ENCODE measurements at places on chromosomes 12 and 14.

DNA sequence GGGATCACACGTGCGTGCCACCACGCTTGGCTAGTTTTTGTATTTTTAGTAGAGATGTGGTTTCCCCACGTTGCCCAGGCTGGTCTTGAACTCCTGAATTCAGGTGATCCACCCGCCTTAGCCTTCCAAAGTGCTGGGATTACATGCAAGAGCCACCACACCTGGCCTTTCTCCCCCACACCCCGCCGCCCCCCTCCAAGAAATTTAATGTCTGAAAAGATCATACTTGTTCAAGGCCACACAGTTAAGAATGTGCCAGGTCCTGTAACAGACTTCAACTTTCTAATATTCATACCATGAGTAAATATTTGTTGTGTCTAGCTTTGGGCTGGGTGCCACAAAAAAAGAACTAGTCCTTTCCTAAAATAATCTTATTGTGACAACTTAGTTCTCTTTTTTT, 9.1 kb downstream of the GATC start:
- no peak for DNase-seq

- DNase-seq, result no peak
Observed at GRCh38 chr12:1932264-1932777, 13.9 kb upstream of the CACNA2D4 start.

- no peak for DNase-seq
Observed at GRCh38 chr14:73223049-73223448, 14.3 kb upstream of the PAPLN start.

DNA sequence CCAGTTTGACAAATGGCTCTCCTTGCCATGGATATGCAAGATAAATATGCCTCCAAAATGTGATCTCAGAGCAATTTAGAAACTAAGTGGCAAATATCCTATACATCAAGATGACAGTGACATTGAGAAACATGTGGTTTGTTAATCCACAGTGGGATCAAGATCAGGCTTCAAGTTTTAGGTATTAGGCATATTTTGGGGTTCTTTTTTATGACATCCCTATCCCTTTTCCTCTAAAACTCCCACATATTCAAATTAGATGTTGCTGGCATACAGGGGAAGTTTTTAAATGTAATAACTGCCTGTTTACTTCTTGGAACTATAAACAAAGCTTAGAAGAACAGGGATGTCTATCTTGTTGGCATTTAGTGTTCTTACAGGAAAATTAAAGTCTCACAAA, 179.4 kb downstream of the CRADD start:
- DNase-seq, result no peak

GRCh38 chr14:74243051-74243450, 3.8 kb downstream of the VSX2 start:
- DNase-seq, result no peak

DNA sequence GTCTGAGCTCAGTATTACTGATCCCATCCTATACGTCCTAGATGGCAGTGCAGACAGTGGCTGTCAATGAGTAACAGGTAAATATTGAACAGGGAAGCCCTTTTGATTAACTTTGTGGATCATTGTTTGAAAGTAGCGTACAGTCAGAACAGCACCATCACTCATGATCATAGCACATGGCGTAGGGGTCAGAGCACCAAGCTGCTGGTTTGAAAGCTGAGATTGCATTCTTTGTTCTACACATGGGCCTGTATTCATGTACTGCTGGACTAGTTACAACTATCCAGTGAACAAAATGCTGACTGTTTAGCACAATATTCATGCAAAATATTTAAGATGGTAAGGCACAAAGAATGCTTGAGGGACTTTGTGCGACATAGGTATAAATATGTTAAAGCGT, 131.8 kb downstream of the NPAS3 start:
- DNase-seq, result no peak

- DNase-seq, result no peak
Observed at GRCh38 chr14:76422662-76423061, 46.7 kb downstream of the ESRRB start.

DNA sequence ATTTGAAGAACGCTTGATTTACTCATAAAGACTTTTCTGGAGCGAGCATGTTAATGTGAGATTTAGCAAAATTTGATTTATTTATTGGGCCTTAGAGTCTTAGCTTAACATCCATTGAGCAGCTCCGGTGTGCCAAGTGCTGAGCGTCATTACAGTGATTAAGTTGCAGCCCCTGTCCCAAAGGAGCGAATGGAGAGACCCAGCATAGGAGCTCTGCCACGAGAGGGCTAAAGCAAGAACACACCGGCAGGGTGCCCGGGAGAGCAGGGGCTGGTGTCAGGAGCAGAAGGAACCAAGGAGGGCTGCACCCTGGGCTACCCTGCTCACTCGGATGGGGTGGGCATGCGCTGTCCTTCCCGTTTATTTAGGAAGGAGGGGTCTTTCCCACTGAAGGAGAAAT, 50.6 kb downstream of the PPP2R5C start:
- no peak for DNase-seq

GRCh38 chr14:28407996-28408395, 358.6 kb upstream of the FOXG1 start:
- no peak for DNase-seq

GRCh38 chr12:56034586-56035332, 7.0 kb upstream of the RPS26 start:
- DNase-seq, result peak; percentile 53

DNA sequence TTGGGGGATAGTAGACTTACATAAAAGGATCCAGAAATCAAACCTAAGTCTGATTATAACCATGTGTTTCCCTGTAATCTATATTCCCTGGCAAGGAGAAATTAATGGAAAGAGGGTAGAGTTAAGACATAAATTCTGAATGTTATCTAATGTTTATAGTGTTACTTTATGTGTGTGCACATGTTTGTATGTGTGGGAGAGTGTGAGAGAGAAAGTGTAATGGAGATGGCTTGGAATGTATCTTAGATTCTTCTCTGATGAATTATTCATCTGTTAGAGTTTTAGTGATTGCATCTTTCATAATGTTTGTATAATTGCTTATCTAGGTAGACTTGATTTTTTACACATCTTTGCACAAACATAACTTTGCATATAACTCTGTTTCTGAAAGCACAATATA, 490.9 kb downstream of the FLRT2 start:
- no peak for DNase-seq

- DNase-seq, result peak; percentile 68
Observed at GRCh38 chr12:57243521-57244311, 7.3 kb downstream of the STAC3 start.

GRCh38 chr14:88128816-88129215, 123.9 kb downstream of the GPR65 start:
- DNase-seq, result no peak

DNA sequence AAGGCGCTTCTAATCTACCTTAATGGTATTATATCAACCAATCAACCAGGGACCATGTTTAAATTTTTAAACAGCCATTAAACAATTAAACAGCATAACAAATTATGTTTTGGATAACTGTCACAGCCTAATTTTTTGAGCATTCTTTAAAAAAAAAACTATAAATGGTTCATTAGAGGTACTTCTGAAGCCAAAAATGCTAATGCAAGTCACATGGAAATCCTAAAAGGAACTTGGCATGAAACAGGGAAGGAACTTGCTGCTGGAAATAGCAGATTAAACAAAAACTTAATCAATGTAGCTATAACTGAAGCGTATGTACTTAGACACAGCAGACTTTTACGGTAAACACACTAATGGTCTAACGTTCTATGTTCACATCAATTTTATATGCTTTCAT, 190.2 kb upstream of the BTG1 start:
- DNase-seq, result no peak

- no peak for DNase-seq
Observed at GRCh38 chr14:32578181-32578580, 249.1 kb downstream of the AKAP6 start.

DNA sequence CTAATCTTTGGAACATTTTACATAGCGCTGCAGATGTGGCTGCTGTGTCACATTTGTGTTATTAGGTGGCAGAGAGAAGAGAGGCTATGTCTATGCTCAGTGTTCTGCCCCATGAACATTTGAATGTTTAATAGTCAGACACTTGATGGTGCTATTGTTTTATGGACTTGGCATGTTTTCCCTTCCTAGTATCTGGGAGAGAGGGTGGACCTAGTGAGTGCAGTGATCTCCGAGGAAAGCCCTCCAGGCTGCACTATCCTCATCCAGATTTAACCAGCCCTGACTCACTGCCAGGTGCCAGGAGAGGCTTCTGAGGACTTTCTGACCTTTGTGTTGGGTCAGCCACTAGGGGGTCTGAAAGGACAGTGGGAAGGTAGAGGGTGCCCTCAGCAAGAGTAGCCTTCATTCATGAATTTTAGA, 24.3 kb downstream of the ZFC3H1 start:
- DNase-seq, result no peak

GRCh38 chr14:59272633-59273032, 84.2 kb downstream of the DAAM1 start:
- DNase-seq, result no peak

DNA sequence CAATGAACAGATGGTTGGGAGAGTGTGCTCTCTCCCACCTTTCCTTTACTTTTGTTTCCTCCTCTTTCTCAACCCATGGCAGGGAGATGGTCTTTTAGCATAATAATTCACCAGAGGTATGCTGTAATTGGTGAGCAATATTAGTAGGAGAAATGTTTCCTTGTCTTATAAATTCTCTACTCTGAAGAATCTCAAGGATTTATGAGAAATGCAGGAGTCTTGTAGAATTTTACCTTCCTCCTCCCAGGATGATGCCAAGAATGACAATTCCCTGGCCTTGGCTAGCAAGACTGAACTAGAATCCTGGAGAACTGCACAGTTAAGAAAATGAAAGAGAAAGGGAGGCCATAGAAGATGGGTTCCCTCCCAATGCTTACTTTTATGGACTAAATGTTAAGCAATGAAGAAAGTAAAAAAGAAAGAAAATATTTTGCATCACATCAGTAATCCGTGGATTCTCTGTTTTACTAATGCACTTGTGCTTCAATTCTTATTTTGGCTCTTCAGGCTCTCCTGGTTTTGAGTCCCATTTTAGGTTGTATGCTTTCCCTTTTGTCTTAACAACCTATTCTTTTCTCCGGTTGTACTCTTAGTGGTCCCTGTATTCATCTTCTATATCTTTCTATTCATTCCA, 192.9 kb upstream of the GARIN6 start:
- no peak for DNase-seq

- DNase-seq, result no peak
Observed at GRCh38 chr12:24396224-24396623, 446.8 kb upstream of the SOX5 start.

- no peak for DNase-seq
Observed at GRCh38 chr14:23520899-23521533, 30.5 kb downstream of the ZFHX2 start.

GRCh38 chr14:34085695-34086094, 134.8 kb upstream of the EGLN3 start:
- no peak for DNase-seq

DNA sequence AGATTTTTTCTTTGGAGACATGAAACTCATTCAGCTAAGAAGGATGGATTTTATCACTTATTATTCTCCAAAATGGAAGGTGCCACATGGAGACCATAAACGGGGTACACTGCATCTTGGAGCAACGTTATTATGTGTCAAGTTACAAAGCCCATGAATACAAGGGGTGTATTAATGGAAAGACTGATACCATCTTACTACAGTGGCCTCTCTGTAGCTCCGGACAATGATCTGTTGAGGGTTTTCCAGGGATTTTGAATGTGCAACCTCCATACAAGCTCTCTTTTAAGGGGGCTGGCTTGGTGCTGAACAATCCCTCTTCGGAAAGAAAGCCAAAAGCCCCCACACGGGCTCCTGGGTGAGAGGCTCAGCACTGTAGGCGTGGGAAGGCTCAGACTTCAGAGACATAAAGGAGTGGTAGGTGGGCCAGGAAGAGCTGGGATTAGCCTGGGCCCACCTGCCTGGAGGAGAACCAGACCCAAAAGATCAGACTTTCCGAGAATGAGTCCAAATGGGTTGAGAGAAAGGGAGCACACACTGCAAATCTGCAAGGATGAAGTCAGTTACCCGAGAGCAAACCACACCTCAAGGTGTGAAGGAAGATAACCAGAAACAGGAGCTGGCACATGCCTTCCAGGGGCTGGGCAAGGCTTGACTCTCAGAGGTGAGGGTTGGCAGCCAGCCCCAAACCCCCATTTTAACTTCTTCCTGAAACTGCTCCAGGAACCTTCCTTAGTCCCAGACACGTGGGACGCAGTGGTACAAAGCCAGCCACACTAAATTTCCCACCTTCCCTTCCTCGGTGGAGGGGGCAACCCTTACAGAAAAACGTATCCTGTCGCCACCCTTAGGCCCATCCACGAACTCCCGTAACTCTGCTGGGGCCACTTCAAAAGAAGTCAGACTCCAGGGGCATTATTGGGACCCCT, 1.5 kb downstream of the VPS37B start:
- DNase-seq, result no peak

- DNase-seq, result no peak
Observed at GRCh38 chr14:33837943-33838683, 112.8 kb downstream of the EGLN3 start.

DNA sequence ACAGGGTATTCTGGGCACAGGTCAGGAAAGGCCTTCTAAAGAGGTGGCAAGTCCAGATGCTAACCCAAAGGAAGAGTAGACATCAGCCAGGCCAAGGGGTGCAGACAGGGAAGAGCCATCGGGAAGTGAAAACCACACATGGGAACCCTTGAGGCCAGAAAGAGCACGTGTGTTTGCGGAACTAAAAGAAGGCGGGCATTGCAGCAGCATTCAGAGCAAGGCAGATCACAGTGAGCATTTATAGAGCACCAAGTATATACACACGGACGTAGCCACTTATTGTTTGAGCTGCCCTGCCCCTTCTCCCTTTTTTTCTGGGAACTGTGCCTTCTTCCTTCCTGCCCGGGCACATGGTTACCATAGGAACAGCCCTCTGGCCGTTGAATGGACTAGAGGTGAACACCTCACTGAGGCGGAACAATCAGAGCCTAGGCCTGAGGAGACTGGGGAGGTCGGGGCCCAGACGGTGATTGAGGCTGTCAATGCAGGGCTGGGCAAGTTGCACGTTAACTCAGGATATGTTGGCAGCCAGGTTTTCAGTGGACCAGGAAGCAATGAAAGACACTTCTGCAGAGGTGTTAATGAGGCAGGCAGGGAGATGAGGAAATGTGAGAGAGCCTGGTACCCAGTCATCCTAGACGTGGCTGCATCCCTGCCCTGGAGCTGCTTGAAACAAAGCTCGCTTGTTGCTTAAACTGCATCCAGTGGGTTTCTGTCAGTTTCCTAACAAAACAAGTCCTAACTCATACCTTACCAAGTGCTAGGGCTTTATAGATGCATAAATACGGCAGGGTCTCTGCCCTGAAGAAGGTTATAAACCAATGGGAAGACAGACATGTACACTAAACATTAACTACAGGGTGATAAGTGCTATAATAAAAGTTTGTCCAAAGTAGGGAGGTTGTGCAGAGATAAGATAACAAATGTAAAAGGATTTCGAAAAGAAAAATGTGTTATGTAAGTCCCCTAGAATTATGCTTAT, 34.2 kb downstream of the MOAP1 start:
- no peak for DNase-seq

GRCh38 chr14:61222388-61222787, 58.8 kb downstream of the TMEM30B start:
- DNase-seq, result no peak
